ENCODE measurements at places on chromosomes 16 and 17.

GRCh38 chr17:11109106-11109505, 131.9 kb upstream of the SHISA6 start:
- DNase-seq: no peak

DNA sequence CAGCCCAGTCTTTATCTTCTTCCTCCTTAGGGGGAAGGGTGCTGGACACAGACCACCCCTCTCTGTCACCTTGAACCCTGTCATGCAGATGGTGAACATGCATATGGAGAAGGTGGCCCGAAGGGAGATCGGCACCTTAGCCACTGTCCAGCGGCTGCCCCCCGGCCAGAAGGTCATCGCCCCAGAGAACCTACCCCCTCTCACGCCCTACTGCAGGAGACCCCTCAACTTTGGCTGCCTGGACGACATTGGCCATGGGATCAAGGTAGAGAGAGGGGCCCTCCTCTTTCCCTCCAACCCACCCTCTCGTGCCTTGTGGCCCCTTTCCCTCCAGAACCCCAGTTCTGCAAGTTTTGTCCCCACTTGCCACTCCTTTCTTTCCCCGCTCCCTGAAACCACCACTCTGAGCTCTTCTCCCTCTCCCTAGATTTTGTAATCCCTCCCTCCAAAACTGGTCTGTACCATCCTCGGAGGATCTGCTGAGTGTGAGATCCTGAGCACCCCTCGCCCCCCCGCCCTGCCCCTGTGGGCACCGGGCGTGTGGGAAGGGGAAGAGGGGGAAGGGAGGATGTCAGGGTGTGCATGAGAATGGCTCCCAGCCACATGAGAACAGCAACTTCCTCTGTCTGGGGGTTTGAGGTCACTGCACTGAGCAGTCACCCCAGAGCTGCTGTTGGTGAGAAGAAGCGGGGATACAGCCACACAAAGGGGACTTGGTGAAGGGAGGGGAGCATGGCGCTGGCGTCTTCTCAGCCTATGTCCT, 7.3 kb downstream of the ABI3 start:
- DNase-seq: no peak

DNA sequence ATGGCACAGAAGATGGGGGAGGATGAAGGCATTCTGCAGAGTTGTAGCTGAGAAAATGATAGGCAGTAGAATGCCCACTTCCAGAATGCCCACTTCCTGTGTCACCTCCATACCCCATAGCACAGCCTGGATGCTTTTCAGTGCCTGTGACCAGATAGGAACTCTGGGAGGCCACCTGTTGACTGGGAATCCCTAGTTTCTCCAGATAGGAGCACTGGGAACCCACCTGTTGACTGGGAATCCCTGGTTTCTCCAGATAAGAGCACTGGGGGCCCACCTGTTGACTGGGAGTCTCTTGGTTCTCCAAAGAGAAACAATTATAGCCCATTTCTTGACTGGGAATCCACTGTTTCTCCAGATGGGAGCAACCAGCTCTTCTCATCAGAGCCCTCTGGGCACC, 11.6 kb downstream of the CPHXL start:
- DNase-seq: no peak

DNA sequence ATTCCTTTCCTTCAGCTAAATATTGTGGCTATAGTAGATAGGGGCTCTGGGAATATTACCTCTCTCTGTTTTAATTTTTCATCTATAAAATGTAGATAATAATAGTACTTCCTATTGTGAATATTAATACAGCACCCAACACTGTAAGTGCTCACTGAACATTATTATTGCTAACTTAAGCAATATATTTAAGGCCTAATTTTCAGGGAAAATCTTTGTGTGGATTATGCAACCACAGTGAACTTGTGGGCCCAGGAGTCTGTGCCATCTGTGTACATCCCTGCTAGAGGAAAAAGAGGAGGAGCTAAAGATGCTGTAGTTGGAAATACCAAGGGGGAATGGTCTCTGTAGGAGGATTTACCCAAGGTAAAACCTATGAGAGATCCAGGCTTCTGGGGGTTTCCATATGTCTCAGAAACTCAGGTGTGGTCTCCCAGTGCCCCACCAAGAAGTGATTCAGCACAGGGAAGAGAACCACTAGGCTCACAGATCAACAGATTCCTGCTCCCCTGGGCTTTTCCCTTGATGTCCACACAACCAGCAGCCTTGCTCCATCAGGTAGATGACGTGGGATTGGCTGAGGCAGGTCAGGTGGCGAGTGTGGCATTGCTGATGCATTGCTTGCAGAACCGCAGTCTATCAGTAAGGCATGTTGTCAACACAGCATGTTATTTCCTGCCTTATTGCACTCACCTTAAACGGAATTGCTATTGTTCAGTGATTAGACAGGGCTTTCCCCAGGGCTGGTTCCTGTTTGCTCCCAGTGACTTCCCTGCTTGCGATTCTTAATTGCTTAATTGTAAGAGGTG, 1.6 kb upstream of the N4BP1 start:
- peak; percentile 59 for DNase-seq

DNA sequence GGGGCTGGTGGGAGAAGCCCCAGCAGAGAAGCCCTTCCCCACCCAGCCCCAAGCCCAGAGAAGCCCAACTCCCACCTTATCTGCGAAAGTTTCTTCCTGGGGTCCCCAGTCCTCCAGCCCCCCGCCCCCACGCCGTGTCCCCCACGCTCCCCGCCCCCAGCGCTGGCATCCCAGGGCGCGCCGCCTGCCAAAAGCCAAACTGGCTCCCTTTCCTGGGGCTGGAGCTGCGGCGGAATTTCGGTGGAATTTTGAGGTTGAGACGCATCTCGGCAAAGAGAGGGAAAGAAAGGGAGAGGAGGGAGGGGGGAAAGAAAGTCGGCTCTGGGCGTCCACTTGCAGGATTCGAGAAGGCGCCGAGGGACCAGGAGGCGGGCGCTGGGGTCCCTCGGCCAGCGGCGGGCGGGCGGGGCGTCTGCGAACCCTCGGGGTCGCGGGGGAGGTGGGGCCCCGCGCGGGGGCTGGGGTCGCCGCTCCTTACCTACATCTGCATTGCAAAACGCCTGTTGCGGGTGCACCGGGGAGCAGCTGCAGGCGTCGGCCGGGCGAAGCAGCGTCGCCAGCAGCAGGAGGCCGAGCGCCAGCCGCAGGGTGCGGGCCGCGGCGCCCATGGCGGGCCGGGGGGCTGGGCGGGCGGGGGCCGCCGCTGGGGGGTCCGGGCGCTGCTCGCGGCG, 571 bp downstream of the TIMP2 start:
- no peak for DNase-seq

GRCh38 chr17:48589831-48590606, at the start of gene HOXB3:
HOXB3 (minus strand) TSS chr17:48590241; CDS start chr17:48552474, 37,767 bp downstream.
- DNase-seq: no peak

GRCh38 chr16:18582902-18583301, 21.0 kb upstream of the NOMO2 start:
- no peak for DNase-seq

DNA sequence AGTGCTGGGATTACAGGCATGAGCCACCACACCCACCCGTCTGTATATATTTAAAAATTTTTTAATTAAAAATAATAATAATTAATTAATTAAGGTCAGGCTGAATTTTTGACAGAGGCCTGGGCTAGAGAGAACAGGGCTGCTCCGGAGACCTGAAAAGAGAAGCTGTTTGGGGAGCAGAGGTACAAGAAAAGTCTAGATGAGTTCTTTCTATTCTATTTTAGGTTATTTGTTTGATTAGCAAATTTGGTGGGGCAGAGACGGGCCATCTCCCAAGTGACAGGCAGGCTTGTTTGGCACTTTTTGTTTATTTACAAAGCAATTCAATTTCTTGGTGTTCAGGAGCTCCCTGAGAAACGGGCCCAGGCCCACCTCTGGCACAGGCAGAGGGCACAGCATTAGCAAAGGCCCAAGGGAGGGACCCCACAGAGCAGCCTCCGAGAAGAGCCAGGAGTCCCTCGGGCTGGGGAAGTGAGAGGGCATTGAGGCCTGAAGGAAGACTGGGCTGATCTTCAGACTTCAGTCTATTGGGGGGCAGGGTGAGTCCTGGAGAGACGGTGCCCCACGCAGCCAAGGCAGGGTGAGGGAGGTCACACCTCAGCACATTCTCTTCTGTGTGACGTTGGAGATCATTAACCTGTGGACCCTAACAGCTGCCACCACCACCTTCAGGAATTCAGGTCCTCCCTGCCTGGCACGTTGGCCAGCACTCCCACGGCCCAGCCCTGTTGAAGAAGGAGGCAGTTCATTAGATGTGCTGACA, 10.8 kb upstream of the RIPOR1 start:
- DNase-seq: no peak

Data from activated T-cell treated with anti-CD3 and anti-CD28 coated beads for 48 hours (primary cell).